ENCODE measurements at places on chromosomes 5 and 9.
A peak's percentile ranks its signal among the peaks of the same experiment; 100 is the strongest.

GRCh38 chr9:3976865-3977613 is 322.8 kb downstream of the GLIS3 start:
- no peak for DNase-seq

DNA sequence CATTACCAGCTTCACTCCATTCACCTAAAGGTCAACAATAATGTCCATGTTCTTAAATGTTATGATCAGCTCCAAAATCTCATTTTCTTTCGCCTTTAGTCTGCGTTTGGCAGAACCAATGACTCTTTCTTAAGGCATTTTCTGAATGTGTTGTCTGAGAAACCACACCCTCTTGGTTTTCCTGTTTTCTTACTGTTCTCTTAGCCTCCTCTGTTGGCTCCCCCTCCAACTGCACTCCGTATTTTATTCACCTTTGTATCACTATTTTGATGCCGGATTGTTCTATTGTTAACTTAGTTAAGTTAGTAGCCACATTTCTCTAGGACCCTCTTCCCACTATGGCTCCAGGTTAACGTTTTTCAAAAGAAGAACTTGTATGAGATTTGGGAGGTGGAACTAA is 185.6 kb downstream of the DMAC1 start:
- no peak for DNase-seq

GRCh38 chr9:37486616-37487548 is 1.1 kb downstream of the POLR1E start:
- no peak for DNase-seq

DNA sequence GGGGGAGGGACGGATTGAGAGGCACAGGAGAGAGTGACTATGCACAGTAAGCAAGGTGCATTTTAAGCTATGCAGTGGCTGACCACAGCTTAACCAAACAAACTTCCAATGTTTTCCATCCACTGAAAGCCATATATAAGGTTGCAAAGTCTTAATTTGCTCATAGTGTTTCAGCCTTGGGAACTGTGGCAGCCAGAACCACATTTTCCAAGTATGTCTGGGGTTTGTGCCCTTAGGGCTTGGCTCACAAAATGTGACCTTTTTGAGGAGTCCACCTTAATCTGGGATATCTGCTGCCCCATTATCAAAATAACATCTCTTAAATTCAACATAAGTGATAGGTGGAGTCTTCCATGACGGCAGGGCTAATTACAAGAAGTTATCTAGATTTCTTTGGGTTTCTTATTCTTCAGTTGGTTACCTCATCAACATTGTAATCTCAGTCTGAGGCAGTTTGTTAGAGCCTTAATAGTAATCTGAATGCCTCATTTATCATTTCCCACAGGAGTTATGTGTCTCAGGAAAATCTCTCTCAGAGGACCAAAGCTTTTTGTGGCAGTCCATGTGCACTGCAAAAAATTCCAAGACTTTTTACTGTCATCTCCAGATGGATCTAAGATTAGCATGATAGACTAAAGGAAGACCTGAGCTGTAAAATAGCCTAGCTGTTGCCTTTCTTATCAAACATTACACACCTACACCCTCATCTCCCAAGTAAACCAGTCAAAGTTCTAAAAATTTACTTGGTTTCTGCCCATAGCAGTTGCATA is 15.2 kb upstream of the UBQLN1 start:
- no peak for DNase-seq

GRCh38 chr9:91727316-91727861 is 222.6 kb downstream of the ROR2 start:
- no peak for DNase-seq

GRCh38 chr5:68285075-68285840 is 69.7 kb downstream of the PIK3R1 start:
- no peak for DNase-seq

- DNase-seq = no peak
Observed at GRCh38 chr5:175735701-175736100, 77.8 kb downstream of the HRH2 start.

GRCh38 chr5:179763215-179763945 is 30.4 kb upstream of the LTC4S start:
- peak; percentile 67 for DNase-seq

DNA sequence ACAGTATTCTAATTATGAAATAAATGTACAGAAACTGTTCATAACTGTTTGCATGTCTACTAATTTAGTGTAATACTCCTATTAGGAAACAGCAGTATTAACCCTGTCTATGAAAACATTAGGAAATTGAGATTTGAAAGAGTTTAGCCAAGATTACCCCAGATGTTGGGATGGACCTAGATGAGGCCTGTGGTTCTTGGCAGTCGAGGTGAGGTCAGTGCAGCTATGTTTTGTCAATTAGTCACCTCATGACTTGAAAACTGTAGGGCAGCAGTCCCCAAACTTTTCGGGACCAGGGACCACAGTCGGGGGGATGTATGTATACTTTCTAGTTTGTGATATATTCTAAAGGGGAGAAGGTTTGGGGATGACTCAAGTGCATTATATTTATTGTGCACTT is 4.7 kb downstream of the LNPEP start:
- no peak for DNase-seq

- no peak for DNase-seq
Observed at GRCh38 chr9:89756891-89757537, 152.2 kb downstream of the GADD45G start.

DNA sequence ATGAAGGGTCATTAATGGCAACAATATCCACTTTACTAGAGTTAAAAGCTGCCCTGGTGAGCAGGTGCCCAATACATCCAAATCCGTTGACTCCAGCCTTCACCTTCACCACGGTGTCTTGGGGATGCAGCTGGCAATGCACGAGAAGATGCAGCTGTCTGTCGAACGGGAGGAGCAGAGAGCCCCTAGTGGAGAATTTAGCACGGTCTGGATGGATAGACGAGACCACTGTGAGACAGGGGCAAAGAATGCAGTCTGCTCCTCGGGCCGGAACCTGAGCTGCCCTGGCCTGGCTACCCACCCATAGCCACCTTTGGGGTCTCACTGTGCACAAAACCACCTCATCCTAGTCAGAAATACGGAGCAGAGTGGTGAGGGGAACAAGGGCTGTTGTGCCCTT is 35.1 kb downstream of the ADRA1B start:
- DNase-seq = no peak

GRCh38 chr5:179164331-179165311 is 104.4 kb downstream of the ZNF354C start:
- no peak for DNase-seq

DNA sequence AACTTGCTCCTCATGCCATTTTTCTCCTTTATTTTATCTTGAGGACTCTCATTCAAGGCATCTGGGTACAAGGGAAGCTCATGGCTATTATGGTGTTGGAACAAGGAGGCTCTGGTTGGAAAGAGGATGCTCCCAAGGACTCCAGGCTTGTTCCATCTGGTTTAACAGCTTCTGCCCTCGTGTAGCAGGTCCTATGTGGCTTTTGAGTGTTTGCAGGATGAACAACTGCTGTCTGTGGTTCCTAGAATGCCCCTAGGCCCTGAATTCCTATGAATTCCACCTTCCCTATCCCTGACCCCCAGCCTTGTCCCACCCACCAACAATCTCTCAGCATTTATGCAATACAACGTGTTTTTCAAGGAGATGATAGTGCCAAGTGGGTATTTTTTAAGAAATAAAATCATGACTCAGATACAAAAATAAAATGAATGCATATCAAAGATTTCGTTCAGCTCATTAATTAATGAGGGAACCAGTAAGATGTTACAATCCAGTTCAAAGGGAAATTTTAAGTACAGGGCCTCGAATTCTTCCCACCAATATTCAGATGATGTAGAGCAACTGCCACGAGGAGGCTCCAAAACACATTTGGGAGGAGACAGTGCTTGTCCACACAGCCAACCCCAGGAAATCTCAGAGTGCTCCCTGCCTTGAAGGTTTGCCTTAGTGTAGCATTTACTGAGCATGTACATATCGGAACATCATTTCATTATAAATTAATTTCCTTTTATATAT is 182.0 kb downstream of the MUSK start:
- no peak for DNase-seq

DNA sequence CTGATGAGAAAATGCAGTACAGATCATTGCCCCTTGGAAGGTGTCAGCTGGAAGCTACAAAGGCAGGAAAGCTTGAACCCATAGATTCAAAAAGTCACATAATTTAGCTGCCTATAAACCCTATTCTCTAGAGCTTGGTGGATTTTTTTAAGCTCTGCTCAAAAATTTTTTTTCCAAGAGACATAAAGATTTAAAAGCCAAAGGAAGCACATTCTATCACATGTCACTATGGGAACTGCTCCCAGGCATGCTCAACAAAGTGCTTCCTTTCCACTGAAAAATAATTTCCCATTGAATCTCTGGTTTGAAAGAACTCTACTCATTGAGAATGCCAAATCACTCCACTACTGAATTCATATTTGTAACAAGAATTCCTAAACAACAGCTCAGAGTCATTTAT is 419.8 kb downstream of the CETN3 start:
- DNase-seq = no peak

DNA sequence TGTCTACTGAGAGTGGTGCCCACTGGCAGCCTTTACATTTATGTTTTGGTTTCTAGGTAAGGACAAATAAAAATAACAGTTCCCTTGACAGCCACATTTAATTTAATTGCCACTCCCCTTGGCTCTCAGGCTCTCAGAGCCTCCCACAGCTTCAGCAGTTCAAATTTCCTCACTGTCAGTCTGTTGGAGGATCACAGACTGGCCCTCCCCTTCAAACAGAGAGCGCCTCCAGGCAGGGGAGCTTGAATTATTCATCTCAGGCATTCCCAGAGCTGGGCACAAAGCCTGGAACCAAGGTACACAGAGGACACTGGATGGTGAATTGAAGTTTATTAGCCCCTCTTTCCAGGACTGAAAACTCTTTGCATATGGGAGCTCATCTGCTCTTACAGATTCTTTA is 407.7 kb downstream of the SPOCK1 start:
- no peak for DNase-seq

GRCh38 chr5:143636931-143637528 is 174.9 kb upstream of the HMHB1 start:
- DNase-seq = no peak

GRCh38 chr9:134680393-134681060 is 38.9 kb downstream of the COL5A1 start:
- DNase-seq = no peak

DNA sequence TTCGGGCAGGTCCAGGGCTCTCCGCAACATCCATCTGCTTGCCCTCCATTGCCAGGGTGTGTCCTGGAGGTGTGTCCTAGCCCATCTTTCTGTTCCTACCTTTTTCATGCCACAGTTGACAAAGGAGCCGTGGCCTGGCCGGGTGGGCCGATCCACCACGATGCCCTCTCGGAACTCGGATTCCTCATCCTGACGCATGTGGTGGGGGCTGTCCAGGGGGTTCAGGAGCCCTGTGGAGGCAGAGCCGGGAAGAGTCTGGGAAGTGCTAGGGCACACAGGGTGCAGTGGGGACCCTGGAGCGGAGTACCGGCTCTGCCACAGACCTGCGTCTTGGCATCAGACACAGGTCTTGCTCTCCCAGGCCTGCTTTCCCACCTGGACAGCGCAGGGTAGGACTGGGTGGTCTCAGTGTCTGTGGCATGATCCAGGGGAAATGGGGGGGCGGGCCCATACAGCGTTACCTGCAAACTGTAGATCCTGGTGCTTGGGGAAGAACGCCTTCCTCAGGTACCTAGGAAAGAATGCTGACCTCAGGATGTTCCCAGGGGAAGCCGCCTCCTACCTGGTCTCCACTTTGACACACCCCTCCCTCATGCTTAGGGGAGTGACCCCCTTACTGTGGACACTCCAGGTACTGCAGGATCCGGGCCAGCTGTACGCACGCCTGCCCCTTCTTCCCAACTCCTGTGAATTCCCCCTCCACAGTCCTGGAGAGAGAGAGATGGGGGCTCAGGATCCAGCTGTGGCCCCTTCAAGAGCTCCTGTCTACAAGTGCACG is 3.5 kb downstream of the SPOUT1 start:
- no peak for DNase-seq

- DNase-seq = no peak
Observed at GRCh38 chr5:69451941-69452647, 37.2 kb downstream of the MARVELD2 start.

GRCh38 chr9:107989544-107989943 is 500.0 kb upstream of the KLF4 start:
- no peak for DNase-seq

DNA sequence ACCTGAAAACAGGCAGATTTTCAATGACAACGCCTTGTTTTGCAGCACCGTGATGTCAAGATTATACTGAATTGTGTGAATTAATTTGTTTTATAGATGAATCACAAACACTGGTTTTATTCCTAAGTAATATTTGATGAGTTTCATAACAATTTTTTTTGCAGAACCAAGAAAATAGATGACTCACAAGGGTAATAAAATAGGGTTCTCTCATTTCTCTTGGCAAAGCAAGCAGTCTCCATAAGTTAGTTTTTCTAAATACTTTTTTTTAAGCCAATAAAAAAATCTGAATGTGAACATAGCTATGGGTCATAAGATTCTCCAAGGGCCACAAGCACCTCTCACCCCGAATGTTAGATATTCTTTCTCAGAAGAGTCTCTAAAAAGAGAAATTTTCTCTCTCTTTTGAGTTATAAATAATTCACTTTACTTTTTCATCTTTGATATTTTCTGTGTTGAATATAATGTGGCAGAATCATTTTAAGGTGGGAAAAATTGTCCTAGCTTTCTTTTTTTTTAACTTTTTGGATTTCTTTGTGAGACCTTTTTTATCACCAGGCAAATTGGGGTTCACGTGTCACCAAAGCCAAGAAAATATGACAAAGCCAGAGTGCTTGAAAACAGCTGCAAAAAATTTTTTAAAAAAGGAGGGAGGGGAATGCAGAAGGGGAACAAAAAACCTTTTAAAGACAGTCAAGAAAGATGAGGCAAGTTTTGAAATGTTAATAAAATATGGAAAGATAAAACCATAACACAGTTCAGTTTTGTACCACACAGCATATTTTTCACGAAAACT is 174.6 kb upstream of the DAPK1 start:
- DNase-seq = no peak

DNA sequence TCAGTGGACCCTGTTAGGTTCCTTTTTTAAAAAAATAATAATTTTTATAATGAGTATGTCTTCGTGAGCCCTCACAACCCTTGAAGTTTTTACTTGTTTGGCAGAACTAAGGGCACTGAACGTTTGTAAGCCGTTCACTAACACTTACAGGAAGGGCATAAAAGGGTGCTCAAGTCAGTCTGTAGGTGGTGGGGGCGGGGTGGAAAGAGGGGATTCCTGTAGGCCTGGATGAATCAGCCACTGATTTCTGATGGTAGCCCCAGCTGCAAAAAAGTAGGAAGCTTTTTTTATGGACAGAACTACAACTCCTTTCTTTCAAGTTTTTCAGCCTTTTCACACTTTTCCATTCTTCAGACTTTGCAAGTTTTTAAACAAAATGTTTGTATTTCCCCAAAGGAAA is 35.8 kb downstream of the PIK3R1 start:
- peak; percentile 80 for DNase-seq

DNA sequence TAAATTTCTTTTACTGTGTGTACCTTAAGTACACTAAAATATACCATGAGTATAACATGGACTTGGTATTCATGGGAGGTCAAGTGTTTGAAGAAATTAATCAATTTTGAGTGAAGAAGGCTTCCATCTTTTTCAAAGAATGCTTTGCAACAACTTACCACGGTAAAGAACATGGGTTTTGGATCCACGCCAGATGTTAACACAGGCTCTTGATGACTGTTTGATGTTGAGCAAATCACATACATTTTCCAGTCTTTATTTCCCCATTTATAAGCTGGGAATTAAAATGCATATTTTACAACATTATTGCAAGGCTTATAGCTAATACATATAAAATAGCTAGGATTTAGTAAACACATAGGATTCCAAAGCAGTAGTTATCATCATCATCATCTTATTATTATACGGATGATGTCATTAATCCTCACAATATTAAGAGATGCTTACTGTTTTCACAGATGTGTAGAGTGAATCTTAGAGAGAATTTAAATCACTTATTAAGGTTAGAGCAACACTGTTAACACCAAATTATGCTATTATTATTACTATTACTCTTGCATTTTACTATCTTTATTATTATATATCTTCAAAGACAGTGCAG is 362.0 kb downstream of the PRELID2 start:
- no peak for DNase-seq
